Non-pigmented ciliary epithelial cell (primary cell): ENCODE measurements at places on chromosomes 13 and 19.

DNA sequence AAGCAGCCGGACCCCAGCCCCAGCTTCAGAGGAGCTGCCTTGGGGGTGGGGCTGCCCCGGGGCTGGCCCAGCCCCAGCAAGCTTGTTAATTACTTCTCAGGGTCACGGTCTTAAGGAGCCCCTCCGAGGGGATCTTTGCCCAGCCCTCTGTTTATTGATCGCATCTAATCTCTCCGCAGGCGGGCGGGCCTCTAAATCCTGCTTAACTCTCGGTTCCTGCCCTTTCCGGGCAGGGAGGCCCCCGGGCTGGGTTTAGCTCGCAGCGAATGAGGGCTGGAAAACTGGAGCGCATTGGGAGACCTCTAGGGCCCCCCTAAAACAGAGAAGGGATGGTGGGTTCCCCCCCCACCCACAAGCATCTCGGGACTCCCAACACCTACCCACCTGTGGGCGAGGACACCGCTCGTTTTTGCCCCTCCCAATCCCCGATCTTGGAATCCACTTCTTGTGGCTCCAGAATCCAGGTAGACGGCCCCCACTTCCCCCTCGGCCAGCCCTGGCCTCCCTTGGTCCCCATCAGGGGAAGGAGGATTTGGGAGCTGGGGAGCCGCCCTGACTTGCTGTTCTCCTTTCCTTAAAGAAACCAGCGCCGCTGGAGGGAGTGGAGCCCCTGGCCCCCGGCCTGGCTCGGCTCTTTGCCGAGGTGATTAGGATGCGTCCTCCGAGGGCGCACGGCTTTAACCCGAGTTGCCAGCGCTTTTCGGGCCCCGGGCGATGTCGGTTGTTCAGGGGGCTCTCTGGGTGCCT, 59.5 kb upstream of the ADGRL1 start:
- DNase-seq: no peak

DNA sequence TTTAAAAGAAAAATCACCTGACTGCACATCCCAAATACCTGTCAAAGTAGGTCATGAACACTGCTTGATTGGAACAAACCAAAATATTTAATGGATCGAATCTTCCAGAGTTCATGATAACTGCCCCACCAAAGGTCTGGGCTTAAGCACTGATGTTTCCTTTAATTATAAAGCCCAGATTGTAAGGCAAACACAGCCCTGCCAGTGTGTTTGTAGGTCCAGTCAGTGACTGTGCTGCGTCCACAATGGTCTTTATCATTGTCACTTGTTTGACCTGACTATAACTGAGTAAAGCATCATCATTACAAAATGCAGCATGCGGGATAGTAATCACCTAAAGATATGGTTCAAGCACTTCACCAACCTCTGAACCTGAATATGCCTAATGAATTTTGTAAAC, 63.3 kb downstream of the IRS2 start:
- DNase-seq: no peak

DNA sequence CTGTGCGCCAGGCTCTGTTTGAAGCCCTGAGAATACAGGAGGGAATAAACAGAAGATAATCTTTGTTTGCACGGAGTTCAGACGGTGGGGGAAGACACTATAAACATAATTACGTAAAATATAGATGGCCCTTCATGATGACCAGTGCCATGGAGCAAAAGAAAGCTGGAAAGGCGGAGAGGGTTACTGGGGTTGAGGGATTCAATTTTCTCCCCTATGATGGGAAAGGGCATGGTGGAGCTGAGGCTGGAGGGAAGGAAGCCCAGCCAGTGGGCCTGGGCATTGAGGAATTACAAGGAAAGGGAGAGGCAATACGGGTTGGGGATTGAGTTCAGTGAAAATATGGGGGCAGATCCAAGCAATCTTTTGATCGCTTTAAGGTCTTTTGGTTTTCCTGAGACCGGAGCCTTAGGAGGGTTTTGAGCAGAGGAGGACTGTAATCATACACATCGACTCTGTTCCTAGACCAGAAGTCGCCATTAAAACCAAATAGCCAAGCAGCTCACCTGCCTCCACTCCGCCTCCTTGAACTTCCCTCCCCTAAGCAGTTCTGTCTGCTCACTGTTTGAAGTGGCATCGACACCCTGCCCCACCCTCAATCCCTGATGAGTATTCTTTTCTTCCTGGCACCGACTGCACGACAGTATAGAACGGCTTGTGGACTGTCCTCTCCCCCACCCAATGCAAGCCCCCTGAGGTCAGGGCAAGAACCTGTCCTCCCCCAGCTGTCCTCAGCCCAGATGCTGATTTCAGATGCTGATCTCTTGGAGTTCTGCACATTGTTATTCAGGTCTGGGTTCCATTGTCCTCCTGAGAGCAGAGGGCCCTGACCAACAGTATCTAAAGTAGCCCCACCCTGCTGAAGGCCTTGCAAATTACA, 813 bp upstream of the ZNF296 start:
- no peak for DNase-seq

DNA sequence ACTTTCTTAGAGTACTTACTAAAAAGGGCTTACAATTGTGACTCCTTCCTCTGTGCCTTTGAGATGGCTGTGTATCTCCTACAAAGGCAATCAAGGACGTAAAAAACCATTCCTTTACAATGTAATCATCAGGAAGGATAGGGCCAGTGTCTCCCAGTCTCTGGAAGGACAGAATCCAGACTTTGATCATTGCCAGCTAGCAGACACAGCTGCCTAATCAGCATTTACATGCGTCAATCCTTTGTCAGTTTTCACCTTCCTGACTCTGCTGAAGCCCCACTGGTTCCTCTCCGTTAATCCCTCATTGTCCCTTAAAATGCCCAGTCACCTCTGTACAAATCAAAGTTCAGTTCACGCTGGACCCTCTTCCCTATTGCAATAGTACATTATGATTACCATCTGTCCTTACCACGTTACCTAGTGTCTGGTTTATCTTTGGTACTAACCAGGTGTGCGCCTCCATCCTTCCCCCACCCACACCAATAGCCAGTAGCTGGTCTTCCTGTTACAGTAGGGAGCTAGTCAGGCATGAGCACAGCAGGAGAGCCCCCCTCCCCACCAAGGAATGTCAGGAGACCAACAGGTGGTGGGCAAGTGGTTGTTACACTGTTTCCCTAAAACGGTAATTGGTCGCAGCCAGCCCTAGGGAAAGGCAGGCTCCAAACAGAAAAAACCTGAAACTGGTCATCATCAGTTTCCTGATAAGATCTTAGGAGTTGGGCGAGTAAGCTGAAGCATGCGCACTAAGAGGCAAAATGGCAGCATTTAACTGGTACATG, 49.7 kb downstream of the TGDS start:
- DNase-seq: no peak

- no peak for DNase-seq
Observed at GRCh38 chr13:49497272-49497671, 1.5 kb downstream of the PHF11 start.

- no peak for DNase-seq
Observed at GRCh38 chr19:51168564-51169282, 26.6 kb downstream of the SIGLEC7 start.

GRCh38 chr13:24910502-24911132, 146.6 kb downstream of the RNF17 start:
- no peak for DNase-seq

GRCh38 chr13:83423381-83423780, 458.9 kb downstream of the SLITRK1 start:
- DNase-seq: no peak

DNA sequence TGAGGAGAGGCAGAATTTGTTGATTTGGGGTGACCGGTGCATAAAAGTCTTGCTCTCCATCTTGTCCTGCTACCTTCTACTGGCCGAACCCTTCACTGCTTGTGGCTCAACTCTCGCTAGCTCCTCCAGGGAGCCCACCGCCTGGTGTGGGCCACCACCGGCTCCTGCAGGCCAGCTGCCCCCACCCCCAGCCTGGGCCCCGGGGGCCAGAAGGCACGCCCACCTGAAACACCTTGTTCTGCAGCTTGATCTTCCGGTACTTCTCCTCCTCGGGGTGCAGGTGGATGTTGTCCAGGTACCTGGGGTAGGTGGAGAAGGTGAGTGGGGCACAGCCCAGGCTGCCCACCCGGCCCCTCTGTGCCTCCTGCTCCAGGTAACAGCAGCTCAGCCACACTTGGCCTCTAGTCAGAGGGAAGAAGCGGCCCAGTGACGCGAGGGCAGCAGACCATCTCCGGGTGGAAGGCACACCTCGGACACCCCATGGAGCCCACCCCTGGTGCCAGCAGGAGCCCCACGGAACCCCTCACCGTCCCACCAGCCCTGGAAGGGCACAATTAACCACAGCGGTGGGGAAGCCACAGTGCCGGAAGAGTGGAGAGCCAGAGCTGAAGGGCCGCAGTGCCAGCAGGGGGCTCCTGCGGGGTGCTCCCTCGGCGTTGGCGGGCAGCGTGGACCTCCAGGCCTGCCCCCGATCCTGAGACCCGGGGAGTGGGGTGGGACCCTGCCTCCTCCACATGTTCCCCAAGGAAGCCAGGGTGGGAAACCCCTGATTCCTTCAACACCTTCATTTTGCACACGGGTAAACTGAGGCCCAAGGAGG, 10.1 kb downstream of the UBXN6 start:
- DNase-seq: no peak

- DNase-seq: no peak
Observed at GRCh38 chr19:29259867-29260281, 46.9 kb upstream of the UQCRFS1 start.

DNA sequence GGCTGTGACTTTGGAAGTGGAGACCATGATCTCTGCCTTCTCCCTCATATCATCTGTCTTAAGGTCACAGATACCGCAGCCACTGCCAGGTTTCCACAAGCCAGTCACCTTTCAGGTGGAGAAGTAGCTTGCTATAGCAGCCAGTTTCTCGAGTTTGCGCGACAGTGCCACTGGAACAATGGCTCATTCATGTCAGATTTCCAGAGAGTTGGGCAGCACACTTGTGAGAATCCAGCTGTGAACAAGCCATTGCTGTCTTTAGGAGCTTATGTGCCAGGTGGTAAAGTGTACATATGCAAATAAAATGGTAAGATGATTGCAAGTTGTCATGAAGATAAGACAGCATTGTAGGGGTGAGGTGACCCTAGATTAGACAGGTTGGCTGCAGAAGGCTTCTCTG, 22.3 kb downstream of the GARRE1 start:
- DNase-seq: no peak

- DNase-seq: peak; percentile 20
Observed at GRCh38 chr19:19034204-19034624, 811 bp downstream of the ARMC6 start.

GRCh38 chr13:110182003-110182402, 125.0 kb downstream of the COL4A1 start:
- no peak for DNase-seq

- DNase-seq: no peak
Observed at GRCh38 chr13:28490061-28490460, 4.9 kb downstream of the FLT1 start.

- no peak for DNase-seq
Observed at GRCh38 chr13:78139765-78140164, 221.1 kb upstream of the EDNRB start.

GRCh38 chr13:93029536-93029935, 197.1 kb upstream of the GPC6 start:
- DNase-seq: no peak

- DNase-seq: no peak
Observed at GRCh38 chr19:43779147-43779819, 1.5 kb downstream of the KCNN4 start.

DNA sequence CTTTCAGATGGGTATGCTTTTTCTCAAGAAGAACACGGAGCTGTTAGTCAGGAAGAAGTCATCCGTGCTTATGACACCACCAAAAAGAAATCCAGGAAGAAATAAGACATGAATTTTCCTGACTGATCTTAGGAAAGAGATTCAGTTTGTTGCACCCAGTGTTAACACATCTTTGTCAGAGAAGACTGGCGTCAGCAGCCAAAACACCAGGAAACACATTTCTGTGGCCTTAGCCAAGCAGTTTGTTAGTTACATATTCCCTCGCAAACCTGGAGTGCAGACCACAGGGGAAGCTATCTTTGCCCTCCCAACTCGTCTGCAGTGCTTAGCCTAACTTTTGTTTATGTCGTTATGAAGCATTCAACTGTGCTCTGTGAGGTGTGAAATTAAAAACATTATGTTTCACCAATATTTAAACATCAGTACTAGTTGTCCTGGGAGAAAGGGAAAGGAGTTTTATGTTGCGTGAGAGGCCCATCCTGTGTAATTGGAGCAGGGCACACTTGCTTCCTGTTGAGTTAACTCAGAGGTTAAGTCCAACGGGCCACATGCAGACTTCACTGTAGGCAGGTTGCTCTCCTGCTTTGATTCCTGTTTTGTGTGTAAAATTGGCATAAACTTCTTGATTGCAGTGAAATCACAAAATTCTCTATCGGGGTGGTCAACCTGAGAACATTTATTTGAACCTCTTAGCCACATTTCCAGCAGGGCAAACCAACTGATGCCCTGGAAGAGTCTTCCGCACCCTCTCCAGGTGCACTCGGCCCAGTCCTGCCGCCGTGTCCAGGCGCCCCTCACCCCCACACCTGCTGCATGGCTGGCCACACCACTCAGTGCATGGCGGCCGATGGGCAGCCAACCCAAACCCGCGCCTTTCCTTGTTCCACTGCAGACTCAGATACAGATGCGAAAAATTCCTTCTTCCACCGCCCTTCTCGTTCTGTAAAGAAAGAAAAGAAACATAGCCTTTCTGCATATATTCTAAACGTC, 31.6 kb downstream of the SHISA2 start:
- DNase-seq: peak; percentile 54

- DNase-seq: no peak
Observed at GRCh38 chr19:30570194-30570593, 198.0 kb downstream of the ZNF536 start.

GRCh38 chr19:7426986-7427385, 61.8 kb downstream of the PEX11G start:
- no peak for DNase-seq

DNA sequence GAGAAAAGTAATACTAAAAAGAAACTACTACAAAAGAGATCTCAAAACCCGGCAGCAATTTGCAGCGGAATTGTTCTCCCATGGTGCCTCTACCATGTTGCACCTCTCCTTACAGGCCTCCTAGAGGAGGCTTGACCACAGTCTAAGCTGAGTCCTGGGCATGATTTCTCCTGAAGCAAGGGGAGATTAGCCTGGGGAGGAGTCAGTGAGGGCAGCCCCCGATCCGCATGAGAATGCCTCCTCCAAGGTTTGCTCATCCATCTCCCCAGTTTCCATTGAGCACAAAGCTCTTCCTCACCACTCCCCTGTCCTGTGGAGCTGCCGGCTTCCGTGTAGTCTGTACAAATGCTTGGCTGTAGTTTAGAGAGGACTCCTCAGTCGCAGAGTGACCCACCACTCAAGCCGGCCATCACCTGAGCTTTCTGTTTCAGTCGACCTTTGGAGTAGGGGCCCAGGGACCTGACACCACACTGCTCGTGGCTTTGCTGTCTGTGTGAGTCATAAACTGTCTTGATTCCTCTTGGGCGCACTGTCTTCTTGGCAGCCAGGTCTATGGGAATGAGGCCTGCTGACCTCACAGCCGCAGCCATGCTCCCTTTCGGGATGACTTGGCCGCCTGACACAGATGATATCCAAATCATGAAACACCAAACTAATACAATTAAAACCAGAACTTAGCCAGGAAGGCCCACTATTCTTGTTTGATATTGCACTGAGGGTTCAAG, 72.3 kb downstream of the C1QTNF9 start:
- DNase-seq: no peak

GRCh38 chr19:29309637-29310036, 96.7 kb upstream of the UQCRFS1 start:
- DNase-seq: no peak

- DNase-seq: no peak
Observed at GRCh38 chr13:82330499-82330898, 1551.8 kb downstream of the SLITRK1 start.
